ENCODE measurements at places on chromosomes 2 and 18.

DNA sequence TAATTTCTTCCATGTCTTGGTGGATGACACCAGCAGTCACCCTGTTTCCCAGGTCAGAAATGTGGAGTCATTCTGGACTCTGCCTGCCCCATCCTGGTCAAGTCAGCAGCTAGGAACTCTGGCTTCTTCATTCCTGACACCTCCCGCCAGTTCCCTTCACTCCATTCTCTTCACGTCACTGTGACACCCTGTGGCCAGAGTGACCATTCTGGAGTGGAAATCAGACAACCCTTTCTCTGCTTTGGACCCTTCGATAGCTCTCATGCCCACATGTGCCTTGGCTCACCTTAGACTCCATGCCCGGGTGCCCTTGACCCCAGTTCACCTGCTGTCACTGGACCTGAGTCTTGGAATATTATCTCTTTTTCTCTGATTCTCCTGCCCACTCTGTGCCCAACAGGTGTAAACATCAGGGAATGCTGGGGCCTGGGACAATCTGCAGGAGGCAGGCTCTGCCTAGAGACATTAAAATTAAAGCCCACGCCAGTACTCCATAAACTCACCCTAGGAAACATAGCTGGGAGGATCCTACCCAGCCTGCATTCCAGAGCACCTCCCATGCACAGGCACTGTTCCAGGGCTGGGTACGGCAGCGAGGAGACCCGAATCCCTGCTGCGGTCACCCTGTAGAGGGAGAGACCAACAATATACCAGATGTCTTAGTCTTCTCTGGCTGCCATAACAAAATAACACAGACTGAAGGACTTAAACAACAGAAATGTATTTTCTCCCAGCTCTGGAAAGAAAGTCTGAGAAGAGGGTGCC is 41.1 kb upstream of the FAHD2A start:
- no peak for DNase-seq

DNA sequence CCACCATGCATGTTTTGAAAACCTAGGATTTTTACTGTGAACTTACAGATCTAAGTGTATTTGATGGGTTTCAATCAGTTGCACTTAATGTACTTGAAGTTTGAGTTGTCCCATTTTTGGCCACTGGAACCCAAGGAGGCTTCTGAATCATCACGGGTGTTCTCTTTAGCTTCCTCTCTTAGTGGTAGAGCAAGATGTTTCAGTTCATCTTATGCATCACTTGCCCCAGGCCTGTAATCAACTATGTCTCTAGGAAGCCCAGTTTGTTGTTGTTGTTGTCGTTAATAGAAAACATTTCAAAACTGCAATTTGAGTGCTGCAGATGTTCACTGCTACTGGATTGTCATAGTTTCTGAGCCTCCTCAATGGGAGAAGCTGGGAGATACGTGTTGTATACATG is 97.0 kb downstream of the FHOD3 start:
- no peak for DNase-seq

- no peak for DNase-seq
Measured at GRCh38 chr2:50648041-50648700, 383.8 kb downstream of the NRXN1 start.

DNA sequence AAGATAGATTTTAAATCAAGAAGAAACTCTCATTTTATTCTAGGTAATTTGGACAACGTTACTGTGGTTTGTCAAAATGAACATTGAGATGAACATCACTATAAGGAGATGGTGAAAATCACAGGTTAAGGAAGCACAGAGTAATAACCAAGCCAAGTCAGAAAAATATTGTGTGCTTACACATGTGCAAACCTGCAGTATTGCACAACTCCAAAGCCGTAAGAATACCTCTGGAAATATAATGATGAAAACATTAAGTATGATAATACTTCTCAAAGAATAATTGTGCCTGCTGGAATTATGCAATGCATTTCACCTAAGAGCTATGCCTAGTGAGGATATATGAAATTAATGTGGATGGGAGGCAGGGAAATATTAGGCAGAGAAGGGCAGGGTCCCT is 21.1 kb upstream of the GALNT5 start:
- no peak for DNase-seq

- DNase-seq = no peak
Measured at GRCh38 chr2:111676291-111676822, 207.6 kb downstream of the ANAPC1 start.

- DNase-seq = no peak
Measured at GRCh38 chr2:30702694-30703093, 104.6 kb downstream of the CAPN13 start.

- DNase-seq = no peak
Measured at GRCh38 chr2:189327879-189328847, 113.1 kb upstream of the WDR75 start.

DNA sequence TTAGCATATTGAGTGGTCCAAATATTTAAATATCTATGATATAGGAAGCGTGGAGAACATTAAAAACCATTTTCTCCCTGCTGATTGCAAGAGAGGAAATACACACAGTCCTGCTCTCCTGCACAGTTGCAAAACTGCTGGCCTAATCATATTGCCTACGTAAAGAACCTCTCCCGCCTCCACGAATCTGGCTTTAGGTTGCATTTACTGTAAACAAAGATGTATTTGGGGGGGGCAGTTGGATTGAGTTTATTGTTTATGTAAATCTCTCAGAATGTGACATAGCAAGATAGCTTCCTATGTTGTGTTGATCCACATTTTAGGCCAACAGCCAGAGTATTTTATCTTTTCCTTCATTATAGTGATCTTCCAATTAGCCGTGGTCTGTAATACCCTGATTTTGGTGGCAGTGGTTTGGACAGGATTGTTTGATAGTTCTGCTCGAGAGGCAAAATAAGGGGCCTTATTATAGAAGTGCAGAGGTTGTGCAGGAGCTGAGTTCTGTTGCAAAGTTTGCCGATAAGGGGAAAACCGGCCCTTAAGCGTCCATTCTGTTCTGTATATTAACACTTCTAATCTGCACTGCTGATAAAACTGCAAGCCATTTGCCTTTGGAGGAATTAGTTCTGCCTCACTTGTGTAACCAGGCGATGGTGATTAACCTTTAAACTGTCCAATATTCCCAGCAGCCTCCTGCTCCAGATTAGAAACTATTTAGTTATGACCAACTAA is 101.6 kb upstream of the SIX3 start:
- no peak for DNase-seq

DNA sequence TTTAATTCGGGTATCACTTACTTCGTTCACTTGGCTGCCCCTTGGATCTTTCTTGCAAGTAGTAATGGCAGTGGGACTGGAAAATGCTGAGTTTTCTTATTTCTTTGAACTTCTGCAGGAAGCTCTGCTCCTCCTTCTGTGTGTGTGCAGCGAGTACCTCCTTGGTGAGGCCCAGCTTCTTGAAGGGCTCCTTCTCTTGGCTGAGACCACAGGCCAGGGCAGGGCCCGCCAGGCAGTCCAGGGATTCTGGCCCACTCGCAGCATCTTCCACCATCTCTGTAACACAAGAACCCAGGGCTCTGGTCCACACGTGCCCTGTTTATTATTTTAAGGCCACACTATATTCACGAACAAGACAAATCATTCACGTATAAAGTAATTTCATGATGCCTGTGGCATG is 15.8 kb upstream of the HES6 start:
- no peak for DNase-seq

- DNase-seq = no peak
Measured at GRCh38 chr2:239307921-239308613, 92.8 kb downstream of the HDAC4 start.

GRCh38 chr2:150526827-150527226 is 39.4 kb upstream of the RND3 start:
- DNase-seq = no peak

DNA sequence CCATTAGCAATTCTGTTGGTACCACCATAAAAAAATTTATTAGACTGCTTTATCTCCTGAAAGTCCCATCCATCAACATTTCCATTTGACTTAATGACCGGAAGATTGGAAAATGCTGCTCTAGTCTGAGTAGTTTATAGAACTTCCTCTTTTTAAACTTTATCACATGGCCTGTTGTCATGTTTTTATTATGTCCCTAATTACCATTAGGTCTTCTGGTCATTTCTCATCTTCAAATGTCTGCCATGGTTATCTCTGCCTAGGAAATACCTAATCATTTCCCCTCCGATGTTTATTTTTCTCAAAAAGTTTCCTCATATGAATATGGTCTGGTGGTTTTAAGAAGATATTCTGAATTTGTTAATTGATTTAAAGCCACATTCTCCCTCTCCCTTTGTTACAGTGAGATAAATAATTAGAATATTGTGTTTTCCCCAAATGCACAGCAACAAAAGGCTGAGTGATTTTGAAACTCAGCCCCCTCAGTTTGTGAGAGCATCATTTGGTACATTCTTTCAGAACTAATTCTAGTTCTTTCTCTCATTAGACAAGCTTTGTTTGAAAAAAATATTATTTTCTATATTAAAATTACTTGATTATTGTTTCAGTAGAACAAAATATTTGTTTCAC is 317.1 kb upstream of the ST6GAL2 start:
- no peak for DNase-seq

DNA sequence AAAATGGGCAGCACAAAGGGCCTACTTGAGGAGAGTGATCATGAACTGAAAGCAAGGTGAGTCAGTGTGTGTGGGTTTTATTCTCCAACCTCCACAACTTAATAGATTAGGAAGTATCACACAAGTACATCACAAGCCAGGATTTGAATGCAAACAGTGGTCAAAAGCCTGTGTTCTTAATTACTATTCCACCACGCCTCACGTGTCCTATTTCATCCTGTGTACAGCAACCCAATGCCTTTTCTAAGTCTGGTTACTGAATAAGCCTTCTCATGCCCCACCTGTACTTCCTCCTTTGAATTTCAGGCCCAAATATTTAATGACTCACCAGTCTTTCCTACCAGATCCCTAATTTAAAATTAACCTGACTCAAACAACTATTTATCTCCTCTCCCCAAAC is 755.7 kb upstream of the SLC8A1 start:
- DNase-seq = no peak

DNA sequence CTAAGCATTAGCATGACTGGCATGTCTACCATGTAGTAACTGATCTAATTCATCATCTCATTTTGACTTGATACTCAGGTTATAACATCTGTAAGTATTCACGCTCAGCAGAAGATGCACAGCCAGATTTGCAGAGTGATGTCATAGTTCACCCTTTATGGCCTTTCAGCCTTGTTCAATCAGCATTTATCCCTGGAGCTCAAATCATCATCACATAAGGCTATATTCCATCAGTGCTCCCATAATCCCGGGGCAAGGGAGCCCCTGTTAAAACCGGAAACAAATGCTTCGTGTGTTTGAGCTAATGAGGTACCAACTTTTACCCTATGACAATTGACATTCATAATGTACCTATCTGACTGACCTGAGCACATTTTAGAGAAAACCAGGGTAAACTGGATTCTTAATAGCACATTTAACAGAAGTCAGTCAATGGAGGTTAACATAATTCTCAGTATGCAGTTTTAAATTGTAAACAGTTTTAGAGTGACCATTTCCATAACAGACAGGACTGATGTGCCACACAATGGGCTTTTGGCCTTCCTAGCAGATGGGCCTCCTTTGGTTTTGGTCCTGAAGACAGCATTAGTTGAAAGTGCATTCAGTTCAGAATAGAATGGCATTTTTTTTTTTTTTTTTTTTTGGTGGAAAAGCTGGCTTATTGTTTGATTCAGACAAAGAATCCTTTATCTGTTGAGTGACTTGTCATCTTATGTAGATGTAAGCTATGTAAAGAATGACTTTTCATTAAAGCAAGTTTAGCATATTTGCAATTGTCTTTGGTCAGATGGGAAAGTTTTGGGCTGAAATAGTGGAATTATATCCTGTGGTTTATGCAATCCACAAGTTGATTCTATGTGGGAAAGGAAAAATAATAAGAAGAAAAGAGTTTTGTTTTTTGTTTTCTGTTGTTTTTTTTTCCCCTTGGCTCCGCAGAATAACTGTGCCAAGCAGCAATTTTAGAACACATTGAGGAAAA is 866.0 kb upstream of the ACVR2A start:
- DNase-seq = no peak

DNA sequence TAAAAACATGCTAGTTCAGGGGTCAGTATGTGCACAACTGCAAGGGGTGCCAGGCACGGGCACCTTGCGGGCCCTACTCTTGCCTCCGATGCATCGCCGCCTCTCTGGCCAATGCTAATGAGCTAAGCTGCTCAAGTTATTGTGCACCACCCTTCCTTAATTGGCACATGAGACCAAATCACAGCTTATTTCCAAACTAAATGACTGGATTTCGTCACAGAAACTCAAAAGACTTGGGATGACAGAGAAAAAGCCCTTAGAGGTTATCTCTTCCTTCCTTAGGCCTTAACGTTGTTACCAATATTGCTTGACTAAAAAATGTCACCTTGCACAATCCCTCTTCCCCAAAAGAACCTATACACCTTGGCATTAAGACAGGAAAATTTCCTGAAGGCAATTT is 7.7 kb downstream of the RNF149 start:
- DNase-seq = no peak

DNA sequence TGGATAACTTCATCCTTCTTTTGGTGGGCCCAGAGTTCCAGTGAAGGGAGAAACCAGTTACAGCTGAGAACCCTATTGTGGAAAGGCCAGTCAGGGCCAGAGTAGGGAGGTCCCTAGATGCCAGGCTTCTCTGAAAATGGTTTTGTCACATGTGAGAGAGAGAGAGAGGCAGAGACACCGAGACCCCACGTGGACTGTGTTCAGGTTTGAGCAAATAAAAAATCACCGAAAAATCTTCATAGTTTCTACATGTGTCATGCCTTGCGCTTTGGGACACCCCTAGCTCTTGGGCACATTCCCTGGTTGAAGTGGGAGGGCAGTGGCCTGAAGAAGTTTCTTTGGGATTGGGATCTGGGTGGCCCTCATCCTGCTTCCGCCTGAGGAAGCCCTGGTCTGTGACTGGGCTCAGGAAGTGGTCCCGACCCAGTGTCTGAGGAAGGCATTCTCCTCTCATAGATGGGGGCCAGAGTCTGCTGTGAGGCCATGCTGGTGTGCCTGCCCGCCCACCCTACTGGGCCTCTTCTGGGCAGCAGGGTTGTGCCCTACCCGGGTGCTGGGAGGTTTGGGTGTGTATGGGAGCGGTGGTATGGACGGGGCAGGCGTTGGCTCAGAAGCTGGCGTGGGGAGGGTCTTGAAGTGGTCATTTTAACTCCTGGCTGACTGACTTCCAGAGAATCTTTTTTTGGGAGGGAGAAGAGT is 16.1 kb downstream of the NCK2 start:
- DNase-seq = no peak

DNA sequence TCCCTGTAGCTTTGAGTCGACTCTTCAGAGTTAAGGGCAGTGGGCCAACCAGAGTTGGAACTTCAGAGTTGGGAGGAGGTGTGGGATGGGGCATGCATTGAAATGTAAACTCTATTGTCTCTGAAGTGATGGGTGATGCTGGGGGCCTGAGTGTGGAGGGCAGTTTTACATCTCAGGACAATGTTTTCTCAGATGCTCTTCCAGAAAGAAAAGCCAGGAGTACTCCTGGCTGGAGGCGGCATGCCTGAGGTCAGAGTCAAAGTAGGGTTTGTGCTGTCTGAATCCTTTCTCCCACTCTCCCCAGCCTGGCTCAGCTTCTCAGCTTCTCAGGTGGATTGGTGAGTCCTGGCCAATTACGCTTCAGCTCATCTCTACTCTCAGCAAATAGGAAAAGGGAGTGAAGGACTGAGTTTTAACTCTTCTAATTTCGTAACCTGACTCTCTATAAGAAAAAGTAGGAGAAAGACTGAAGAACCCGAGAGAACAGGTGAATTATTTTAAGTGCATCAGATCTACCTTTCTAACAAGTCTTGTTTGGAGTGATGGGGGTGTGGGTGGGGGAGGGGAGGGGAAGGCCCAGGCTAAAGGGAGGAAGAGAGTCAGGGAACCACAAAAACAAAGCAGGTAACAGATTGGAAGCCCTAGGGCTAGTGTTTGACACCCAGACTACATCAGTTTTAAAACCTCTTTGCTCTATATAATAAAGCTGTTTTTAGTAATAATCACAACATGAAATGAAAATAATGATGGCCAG is 107.5 kb upstream of the PELI1 start:
- DNase-seq = no peak

All from activated CD4-positive, alpha-beta T cell treated with anti-CD3 and anti-CD28 coated beads, Interleukin-2, amount 50 U/mL, for 4 hours (primary cell).